ENCODE measurements at places on chromosomes 11 and 22. TPM values are rescaled to one million over a fixed set of nuclear protein-coding genes. Genes with fewer than 3 reads are reported as not detected.

PLA2G3 gene
- not detected for total RNA-seq

RFPL2 gene
- total RNA-seq = 0.10 TPM

PNPLA5 gene
- 0.07 TPM for total RNA-seq

C11orf42 gene
- not detected for total RNA-seq

CEP126 gene
- total RNA-seq = 4.6 TPM

ZNF143 gene
- 10.1 TPM for total RNA-seq

OR4A16 gene
- total RNA-seq = not detected

OR10G6 gene
- not detected for total RNA-seq

CNTF gene
- total RNA-seq = 1.1 TPM

NPAS4 gene
- total RNA-seq = not detected

FAM76B gene
- total RNA-seq = 6.9 TPM

DEFB131B gene
- total RNA-seq = not detected

SCGB2A2 gene
- not detected for total RNA-seq

RAG1 gene
- total RNA-seq = 0.29 TPM

NPAT gene
- total RNA-seq = 3.0 TPM

FOLR3 gene
- total RNA-seq = 0.70 TPM
